ENCODE measurements at places on chromosomes 12 and 14. TPM values are rescaled to one million over a fixed set of nuclear protein-coding genes. Genes with fewer than 3 reads are reported as not detected.
A peak's percentile ranks its signal among the peaks of the same experiment; 100 is the strongest.

- no peak for DNase-seq
- H3K36me3 ChIP-seq = no peaks in the 10 kb centered on the region
- no peak overlapping the region for H3K27ac ChIP-seq
- H3K4me3 ChIP-seq = peak overlapping the region; percentile 61
- H3K27me3 ChIP-seq = peaks cover 100% of the 10 kb centered on the region
Observed at GRCh38 chr14:69572030-69572840, 2.4 kb downstream of the CCDC177 start.

GRCh38 chr14:49870908-49871307 is 18.3 kb upstream of the NEMF start:
- no peak overlapping the region for H3K4me3 ChIP-seq
- no peaks in the 10 kb centered on the region for H3K36me3 ChIP-seq
- H3K27me3 ChIP-seq = no peaks in the 10 kb centered on the region
- DNase-seq = no peak

GRCh38 chr12:107670999-107671643 is 14.5 kb upstream of the PWP1 start:
- H3K4me3 ChIP-seq = no peak overlapping the region
- no peaks in the 10 kb centered on the region for H3K36me3 ChIP-seq
- no peaks in the 10 kb centered on the region for H3K4me1 ChIP-seq
- no peak for DNase-seq
- H3K27me3 ChIP-seq = peaks cover 32% of the 10 kb centered on the region

P2RX2 gene
- not detected for total RNA-seq

ERC1 gene
- total RNA-seq = 43.9 TPM
